ENCODE measurements at places on chromosomes 16 and 17. TPM values are rescaled to one million over a fixed set of nuclear protein-coding genes. Genes with fewer than 3 reads are reported as not detected.

C16orf89 gene
- total RNA-seq = not detected

SPSB3 gene
- total RNA-seq = 50.4 TPM

SLC43A2 gene
- 14.0 TPM for total RNA-seq

CCDC92B gene
- 0.04 TPM for total RNA-seq

HYDIN gene
- total RNA-seq = 0.19 TPM

AANAT gene
- not detected for total RNA-seq

PIRT gene
- total RNA-seq = not detected

TNFRSF17 gene
- not detected for total RNA-seq

NGFR gene
- 64.8 TPM for total RNA-seq

ARL16 gene
- total RNA-seq = 29.4 TPM

EXOSC6 gene
- total RNA-seq = 19.4 TPM

CKLF gene
- total RNA-seq = 37.0 TPM

NHERF1 gene
- 79.5 TPM for total RNA-seq

CHST5 gene
- total RNA-seq = not detected

MT3 gene
- not detected for total RNA-seq
